ENCODE measurements at places on chromosomes 7 and 10.
A peak's percentile ranks its signal among the peaks of the same experiment; 100 is the strongest.

DNA sequence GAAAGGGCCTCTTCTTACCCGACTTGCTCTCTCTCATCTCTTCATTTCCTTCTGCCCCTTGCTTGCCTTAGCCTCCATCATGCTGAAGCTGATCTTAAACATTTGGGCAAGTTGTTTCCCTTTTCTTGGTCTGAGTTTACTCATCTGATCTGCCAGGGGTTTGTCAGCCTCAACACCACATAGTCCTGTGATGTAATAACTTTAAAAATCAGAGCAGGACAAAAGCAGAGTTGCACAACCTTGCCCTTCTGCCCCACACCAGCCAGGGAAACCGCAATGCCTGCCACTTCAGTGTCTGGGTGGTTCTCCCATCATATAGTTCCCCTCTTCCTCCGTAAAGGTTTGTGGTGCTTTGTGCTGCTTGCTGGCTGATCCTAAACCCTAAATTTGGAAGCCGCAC, 9.9 kb upstream of the LIPM start:
- DNase-seq, result no peak

DNA sequence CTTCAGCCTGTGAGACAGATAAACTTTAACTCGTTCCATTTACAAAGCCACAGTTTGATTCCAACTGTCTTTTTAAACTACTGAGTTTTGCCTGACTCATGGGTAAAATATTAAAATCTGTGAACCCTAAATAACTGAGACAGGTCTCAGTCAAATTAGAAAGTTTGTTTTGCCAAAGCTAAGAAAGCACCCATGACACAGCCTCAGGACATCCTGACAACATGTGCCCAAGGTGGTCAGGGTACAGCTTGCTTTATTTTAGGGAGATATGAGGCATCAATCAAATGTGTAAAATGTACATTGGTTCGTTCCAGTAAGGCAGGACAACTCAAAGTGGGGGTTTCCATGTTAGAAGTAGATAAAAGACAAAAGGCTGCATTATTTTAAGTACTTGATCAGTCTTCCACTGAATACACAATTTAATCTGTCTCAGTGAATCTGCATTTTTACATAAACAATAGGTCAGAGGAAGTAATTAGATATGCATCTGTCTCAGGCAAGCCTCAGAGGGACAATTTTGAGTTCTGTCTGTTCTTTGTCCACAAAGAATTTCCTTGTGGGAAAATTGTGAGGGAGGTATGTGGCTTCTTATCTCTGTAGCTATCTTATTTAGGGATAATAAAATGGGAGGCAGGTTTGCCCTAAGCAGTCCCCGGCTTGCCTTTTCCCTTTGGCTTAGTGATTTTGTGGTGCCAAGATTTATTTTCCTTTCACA, 11.0 kb upstream of the PIP start:
- no peak for DNase-seq

DNA sequence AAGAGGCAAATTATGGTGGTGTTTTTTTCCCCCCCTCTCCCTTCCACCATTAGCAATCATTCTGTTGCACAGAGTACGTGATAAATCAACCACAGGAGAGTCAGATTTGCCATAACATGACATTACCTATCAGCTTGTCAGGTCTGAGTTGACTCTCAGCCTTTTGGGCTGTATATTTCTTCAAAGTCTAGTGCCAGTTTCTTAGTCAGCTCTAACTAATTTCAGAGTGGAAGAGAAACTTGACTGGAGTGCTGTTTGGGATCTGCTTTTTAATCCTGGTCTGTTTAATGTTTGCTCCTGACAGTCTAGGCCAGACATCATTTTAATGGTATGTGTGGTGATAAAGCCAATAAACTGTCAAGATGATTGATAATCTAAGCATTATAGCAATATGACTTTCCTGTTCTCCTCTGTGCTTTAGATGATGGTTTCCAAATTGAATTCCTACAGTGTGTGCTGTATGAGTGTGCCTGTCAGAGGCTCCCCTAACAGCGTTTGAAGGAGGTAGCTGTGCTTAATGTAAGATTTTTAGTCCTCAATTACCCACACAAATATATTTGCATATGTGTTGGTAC, 76.9 kb downstream of the LRMDA start:
- no peak for DNase-seq

GRCh38 chr10:124547647-124548168, 86.1 kb downstream of the LHPP start:
- DNase-seq, result no peak

DNA sequence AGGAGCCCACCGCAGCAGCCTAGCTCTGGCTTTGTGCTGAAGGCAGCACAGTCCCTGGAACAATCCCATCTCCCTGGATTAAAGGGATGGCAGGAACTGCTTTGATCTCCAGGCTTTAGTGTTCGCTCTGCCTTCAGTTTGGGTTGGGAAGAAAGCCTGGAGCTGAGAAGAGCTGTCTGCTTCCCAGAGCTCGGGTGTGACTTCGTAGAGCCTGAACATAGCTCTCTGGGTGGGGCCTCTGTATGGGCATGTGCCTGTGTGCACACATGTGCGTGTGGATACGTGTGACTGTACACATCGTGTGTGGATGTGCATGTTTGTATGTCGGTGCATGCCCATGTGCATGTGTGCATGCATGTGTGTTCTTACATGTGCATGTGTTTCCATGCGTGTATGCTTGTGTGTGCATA, 8.7 kb downstream of the ADCY1 start:
- DNase-seq, result no peak

DNA sequence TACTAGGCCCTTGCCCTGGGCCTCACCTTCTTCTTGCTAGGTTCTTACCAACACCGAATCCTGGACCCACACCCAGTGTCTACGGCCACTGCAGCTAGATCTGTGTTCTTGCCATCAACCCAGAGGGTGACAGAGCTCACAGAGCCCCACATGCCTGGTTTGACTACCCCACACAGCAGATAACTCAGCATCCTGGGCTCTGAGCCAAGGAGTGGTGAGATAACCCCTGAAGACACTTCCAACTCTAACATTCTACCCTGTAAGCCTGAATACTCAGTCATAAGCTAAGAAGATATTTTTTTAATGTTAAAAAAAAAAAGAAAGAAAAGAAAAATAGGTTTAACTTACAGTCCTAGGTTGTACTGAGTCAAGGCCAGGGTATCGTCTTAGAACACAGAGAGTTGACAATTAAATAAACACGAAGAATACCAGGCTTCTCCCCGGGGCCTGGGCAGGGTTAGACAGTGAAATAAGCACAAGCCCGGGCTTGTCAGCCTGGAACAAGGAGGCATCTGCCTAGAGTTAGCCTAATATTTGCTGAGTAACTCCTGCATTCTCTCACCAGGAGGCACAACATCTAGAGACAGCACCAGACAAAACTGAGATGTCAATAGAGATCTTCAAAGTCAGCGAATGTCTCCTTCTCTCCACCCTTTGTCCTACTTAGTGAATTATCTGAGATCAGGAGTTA, 556.5 kb upstream of the LRRN3 start:
- no peak for DNase-seq

DNA sequence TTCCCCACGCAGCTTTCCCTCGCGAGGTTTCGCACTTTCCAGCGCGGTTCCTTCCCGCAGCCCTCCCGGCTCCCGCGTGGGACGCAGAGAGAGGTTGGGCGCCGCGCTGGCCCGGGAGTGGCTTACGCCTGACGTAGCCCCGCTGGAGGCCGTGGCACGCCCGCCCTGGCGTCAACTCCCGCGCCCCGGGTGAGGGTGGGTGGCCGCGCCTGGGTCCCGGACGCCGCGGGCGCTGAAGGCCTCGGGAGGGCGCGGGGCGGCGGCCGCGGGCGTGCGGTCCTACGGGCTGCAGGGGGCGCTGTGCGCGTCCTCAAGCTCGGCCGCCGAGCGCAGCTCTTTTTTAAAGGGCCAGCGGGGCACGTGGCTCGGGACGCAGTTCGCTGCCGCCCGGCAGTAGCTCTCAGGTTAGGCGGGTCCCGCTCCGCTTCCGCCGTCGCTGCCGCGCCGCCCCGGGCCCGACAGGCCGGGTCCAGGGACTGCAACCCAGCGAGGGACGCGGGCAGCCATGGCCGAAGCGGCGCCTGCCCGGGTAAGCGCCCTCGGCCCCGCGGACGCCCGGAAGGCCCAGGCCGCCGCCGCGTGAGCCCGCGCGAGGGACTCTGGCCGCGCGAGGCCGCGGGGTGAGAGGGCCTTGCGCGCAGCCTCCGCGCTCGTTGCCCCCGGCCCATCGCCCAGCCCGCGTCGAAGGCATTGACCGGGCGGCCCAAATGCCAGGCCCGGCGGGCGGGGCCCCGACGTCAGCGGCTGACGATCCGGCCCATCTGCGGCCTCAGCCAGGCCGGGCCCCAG, at the start of gene ZNF783:
ZNF783 (plus strand) TSS at position 368 of the 789 bp plus-strand sequence; CDS start at position 506, 138 bp downstream.
- peak; percentile 89 for DNase-seq

GRCh38 chr10:59631237-59631636, 78.4 kb downstream of the SLC16A9 start:
- DNase-seq, result no peak

DNA sequence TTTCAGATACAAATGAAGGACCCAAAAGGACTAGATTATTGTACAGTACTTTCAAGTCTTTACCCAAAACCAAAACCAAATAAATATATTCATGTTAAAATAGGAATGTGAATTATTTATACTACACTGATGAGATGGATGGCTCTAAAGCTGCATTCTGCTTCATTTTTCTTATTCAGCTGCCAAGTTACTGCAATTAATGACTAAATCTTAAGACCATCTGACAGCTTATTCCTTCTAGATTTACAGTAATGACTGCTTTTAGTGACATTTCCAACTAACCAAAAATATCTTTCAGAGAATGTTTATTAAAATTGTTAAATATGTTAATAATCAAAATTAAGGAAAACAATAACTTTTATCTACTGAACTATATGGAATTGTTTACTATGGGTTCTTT, 20.9 kb downstream of the ENKUR start:
- no peak for DNase-seq

DNA sequence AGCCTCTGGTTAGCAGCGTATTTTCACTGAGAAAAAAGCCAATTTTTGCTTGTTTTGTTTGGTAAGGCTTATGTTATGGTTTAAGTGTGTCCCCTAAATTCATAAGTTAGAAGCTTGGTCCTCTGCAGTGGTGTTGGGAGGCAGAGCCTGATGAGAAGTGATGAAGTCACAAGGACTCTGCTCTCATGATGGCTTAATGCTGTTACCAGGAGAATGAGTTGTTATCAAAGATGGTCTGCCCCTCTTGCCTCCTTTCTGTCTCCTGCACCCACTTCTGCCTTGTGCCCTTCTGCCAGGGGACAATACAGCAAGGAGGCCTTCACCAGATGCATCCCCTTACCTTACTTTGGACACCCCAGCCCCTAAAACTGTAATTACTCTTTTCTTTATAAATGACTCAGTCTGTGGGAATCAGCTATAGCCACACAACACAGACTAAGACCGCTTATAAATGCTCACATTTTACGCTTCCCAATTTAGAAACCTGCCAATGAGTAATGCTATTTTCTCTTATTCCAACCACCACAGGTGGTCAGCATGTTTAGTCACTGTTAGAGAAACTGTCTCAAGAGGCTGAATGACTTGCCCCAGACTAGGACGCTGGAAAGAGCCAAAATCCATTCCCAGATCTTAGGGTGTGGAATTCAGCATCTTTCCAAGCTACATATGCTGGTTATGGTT, 6.1 kb upstream of the PKD1L1 start:
- no peak for DNase-seq

DNA sequence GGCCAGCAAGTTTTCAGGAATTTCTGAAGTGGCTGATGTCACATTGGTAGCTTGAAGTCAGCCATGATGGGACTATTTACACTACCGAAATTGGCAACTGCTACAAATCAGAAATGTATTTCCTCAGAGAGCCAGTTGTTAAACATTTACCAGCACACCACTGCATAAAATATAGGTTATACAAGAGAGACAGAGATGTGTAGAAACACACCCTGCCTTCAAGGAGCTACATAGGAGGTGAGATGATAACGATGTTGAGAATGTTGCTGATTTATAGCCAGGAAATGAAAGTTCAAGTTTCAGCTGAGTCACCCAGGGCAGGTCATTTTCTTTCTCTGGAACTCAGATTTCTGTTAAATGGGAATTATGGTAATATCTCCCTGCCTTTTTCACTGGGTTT, 46.0 kb upstream of the TCF7L2 start:
- DNase-seq, result no peak

DNA sequence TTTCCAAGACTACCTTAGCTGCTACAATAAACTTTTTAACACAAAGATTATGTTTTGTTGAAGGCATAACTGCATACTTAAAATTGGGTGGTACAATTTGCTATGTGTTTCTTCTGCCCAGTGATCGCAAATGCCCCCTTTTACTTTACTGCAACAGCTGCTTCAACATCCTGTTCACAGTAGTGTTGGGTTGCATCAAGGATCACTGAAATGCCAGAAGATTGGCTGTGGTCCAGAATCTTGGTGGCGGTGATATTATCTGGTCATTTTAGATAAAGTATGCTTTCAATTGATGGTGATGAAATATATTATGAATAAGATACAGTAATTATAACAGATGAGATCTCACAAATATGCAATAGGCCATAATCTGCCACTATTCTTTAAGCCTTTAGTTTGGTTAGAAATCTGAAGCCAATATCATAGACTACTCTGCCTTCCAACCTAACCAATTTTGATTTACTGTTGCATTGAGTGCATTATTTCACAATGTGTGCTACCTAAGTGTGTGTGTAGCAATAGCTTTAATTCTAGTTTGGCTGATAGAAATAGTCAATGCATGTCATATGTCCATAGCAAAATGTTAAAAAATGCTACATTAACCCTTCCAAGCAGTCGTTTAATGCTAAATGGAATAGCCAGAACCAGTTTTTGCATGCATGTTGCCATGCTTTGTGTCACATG, 29.8 kb upstream of the ING3 start:
- no peak for DNase-seq

GRCh38 chr7:112965506-112965905, 121.1 kb downstream of the GPR85 start:
- no peak for DNase-seq

DNA sequence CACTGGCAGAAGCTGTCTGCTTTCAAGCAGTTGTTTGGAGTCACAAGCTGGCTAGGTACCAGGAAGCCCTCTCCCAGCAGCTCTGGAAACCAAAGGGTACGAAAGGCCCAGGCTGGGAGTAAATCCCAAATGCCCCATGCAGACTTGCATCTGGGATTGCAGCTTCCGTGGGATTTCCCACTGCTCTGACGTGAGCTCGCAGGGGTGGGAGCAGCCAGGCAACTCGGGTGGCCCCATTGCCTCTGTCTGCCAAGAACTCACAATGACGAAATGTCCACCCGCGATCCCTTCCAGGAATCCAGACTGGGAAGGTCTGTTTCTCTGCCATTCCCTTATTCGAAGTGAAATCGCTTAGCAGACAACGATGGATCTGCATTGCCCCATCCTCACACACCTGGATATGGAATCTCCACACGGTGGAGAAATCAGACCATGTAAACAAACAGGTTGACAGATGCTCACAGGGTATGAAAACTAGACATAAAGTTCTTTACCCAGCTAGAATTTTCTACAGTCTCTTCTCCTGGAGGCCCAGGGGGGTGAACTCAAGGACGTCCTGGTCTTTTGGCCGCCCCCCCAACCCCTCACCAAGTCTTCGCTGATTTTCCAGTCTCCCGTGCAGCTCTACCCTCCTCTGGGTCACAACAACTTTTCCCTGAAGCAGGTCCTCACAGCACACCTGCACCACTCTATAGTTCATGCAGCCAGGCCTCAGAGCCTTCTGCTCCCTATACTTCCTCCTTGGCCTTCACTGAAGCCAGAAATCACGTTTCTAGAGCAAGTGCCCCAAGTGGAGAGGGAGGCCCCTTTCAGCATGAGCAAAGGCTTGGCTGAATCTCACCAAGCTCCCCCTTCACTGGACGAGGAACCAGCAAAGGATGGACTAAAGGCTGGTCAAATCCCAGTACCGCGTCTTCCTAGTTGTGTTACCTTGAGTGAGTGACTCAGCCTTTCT, 20.0 kb downstream of the SH3PXD2A start:
- no peak for DNase-seq
